ENCODE measurements at places on chromosomes 2 and 18. TPM values are rescaled to one million over a fixed set of nuclear protein-coding genes. Genes with fewer than 3 reads are reported as not detected.

The SLC9A4 gene
- not detected for total RNA-seq

The CD8A gene
- 1.3 TPM for total RNA-seq

The CCDC141 gene
- total RNA-seq = 4.6 TPM

- no peak for DNase-seq
Observed at GRCh38 chr2:124267794-124268193, 242.7 kb downstream of the CNTNAP5 start.

DNA sequence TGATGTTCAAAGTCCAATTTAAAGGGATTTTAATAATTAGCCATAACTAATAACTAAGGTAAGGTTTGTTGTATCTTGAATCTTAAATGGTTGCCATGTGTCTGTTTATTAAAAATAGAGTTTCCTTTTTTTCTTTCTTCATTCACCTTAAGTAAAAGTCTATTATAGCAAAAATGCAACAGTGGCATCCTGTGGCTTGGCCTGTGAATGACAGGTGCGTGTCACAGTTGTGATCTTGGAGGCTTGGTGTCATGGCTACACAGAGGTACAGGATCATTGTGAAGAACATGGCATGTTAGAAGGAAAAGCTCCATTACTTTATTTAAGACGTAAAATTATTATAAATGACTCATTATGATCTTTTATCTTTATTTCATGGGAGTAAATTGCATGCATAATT lies 246.1 kb downstream of the BCL2 start:
- no peak for DNase-seq
